Occipital lobe (tissue), 3 donors: ENCODE measurements at places on chromosomes 7 and 10.

- no peak for DNase-seq
These were observed 23.1 kb downstream of the ZCCHC24 start for GRCh38 chr10:79422178-79422892.

DNA sequence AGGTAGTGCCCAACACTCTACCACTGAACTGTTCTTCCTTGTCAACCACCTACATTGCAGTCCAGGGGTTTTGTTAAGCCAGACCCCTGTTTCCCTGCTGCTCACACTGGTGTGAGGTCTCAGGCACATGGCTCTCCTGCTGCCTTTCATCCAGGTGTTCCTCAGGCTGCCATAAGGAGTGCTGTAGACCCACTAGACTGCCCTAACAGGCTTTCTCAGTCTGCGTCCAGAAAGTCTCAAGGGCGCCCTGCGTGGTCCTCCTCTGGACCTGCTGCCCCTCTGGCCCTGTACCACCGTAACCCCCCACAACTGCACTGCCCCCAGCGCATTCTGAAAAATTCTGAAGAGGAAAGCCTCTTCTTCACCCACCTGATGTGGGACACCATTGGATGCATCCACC, 225.7 kb upstream of the ANKRD30A start:
- no peak for DNase-seq

DNA sequence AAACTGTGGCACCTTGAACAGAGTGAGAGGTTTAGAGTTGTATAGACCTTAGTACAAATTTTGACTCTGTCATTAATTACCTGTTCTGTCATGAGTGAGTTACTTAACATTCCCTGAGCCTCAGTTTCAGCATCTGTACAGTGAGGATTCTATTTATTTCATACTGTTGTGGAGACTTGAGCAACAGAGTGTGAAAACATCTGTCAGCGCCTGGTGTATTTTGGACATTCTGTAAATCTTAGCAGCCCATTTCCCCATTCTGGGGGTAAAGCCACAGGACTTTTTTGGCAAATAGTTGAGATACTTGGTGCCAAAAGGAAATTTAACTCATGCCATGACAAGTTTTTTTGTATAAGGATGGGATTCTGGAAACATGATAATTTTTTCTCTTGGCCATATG, 94.8 kb downstream of the AUTS2 start:
- no peak for DNase-seq

GRCh38 chr10:3887404-3887803, 102.4 kb upstream of the KLF6 start:
- no peak for DNase-seq

DNA sequence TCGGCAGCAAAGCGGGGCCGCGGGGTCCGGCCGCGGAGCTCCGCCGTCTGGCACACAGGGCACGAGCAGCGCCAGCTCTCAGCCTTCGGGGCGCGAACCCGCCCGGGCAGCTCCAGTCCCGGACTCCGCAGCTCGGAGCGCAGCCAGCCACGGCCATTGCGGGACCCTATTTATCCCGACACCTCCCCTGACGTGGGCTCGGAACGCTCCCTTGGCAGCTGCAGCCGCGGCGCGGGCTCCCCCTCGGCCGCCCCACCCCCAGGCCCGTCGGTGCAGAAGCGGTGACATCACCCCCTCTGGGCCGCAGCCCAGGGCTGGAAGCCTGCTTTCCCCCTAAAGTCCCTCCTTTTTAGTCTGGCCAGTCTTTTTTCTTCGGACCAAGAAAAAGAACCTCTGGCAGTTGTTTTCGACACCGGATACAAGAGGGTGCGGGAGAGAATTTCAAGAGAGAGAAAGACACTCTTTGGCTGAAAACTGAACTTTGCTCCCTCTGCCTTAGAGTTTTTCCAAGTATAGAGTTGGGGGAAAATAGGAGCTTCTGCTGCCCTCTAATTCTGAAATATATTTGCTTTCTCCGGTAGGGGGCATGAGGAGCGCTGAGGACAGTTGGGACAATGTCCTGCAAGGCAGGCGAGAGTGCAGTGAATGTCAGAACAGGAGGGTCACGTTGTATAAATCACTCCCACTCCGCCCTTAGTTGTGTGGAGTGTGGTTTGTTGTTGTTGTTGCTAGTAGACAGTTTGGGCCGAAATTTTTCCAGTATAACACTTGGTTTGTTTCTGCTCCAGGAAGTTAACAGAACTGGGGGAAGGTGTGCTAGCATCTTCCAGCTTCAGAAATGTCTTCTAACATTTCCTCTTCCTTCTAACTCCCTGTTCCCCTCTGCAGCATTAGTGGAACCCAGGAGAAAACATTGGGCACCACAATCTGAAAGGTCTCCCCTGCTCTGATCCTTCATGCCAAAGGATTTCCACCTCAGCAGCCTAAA, at the start of gene SFRP4:
SFRP4 (minus strand) TSS at position 145 of the 988 bp plus-strand sequence. CDS start 280 bp downstream, outside the sequence.
- no peak for DNase-seq
